ENCODE measurements at places on chromosomes 7 and 10.
A peak's percentile ranks its signal among the peaks of the same experiment; 100 is the strongest.

GRCh38 chr10:88218362-88218761 is 354.9 kb downstream of the PTEN start:
- DNase-seq = no peak

DNA sequence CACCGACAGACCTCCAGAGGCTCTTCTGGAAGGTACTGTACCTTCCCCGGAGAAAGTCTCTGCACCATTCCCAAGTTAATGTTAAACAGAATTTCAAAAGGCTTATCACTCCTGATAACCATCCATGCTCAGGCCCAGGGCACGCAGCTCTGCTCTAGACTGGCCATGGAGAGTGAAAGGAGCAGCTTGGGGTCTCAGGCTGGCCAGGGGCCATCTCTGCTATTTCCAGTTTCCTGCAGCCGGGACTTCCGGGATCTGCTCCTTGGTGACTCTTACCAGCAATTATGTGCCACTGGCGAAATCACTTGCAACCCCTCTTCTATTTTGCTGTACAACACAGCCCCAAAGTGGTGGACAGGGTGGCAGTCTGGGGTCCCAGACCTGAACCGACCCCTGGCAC is 6.0 kb downstream of the CLDN15 start:
- no peak for DNase-seq

GRCh38 chr7:12111422-12112405 is 99.4 kb upstream of the TMEM106B start:
- DNase-seq = peak; percentile 7

DNA sequence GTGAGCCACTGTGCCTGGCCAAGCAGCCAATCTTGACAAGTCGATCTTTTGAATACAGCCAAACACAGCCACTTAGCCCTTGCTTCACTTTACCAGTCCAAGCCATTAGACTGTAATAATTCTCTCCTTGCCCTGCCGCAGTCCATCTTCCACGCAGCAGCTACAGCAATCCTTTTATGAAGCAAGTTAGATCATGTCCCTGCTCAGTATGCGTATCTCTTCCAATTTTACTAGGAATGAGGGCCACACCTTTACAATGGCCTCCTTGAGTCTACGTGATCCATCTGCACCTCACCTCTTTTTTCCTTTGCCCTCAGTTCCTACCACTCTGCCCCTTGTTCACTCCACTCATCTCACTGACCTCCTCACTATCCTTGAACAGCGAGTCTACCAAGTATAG is 22.2 kb downstream of the GSAP start:
- no peak for DNase-seq

- DNase-seq = peak; percentile 24
Measured at GRCh38 chr7:30322271-30323005, 38.0 kb downstream of the ZNRF2 start.

- no peak for DNase-seq
Measured at GRCh38 chr10:110612087-110612486, 32.0 kb upstream of the RBM20 start.

- DNase-seq = no peak
Measured at GRCh38 chr10:14010769-14011574, 319.8 kb downstream of the FRMD4A start.
